ENCODE measurements at places on chromosomes 1 and 21.

DNA sequence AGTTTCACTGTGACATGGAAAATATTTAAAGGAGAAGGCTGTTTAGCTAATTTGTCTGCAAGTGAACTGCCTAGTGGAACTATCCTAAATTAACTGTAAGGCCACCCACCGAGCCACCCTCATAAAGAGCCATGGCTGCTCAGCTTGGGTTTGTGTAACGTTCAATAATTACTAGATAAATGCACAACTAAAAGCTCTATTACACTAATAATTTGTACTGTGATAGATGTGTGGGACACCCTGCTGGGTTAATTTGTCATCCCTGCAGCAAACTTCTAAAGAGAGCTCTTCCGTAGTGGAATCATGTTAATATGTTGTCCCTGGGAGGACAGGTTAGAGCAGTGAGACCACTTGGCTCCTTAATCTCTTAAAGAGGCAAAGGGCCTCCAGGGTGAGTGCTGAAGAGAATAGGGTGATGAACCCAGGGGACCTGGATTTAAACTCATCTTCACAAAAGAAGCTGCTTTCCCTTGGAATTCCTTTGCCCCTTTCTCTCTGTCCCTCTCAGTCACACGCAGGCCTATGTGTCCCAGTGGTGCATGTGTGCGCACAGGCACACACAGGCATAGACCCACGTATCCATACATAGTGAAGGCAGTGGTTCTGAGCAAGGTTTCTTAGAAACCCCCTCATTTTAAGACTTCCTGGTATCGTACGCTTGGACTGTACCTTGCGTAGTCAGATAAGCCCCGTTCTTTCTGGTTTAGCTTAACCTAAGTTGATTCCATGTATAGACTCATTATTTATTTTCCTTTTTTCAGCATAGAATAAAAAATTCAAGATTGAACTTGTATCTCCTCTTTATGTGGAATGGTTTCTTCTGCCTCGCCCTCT, 310.3 kb downstream of the NFIA start:
- no peak for DNase-seq

- no peak for DNase-seq
Observed at GRCh38 chr1:174191349-174191862, 32.1 kb downstream of the RABGAP1L start.

GRCh38 chr1:173193639-173194038, 13.5 kb downstream of the TNFSF4 start:
- DNase-seq, result no peak

DNA sequence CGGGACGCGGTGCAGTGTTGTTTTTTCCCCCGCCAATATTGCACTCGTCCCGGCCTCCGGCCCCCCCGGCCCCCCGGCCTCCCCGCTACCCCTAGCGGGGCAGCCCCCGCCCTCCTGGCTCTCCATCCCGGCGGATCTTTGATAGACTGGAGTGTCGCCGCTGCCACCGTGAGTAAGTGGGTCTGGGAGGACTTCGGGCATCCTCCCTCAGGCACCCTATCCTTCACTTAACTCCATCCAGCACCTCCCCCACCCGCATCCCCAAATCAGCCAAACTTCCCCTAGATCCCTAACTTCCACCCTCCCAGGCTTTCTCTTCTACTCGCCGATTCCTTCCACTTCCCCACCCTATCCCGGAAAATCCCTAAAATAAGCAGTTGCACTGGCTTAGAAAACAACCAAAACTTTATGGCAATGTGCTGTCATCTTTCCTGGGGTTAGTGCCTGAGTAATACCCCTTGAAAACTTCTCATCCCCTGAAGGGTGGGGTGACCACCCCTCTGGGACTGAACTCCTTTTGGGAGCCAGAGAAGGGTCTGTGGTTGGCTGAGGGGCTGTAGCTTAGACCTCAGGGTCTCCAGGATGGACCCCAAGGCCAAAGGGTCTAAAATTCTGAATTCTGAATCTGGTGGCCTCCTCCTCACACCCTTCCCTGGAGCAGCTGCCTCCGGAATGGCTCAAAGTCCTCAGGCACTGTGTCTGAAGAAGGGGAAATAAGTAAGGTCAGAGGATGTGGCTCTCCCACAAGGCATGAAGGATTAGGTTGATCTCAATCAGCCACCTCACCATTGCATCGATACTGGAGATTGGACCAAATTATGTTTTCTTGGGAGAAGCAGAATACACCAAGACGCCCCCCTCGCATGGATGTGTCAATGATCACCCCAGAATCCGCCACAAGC, 12.2 kb downstream of the THBS3 start:
- DNase-seq, result no peak

DNA sequence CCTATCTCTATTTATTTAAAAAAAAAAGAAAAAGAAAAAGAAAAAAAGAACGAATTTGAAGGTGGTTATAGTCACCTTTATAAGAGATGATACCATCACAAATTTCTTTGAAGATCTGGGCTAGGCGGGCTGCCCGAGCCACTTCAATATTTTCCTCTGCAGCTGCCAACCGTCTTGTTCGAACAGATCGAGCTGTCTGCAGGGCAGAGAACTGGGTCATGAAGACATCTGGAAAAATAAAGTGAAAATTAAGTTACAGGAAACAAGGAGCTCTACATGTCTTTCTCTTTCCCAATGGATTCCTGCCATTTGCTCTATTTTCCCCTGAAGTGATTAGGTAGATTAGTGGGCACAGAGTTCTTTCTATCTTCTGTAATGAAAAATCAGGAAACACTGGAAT, 31.9 kb downstream of the RUSC1 start:
- no peak for DNase-seq

DNA sequence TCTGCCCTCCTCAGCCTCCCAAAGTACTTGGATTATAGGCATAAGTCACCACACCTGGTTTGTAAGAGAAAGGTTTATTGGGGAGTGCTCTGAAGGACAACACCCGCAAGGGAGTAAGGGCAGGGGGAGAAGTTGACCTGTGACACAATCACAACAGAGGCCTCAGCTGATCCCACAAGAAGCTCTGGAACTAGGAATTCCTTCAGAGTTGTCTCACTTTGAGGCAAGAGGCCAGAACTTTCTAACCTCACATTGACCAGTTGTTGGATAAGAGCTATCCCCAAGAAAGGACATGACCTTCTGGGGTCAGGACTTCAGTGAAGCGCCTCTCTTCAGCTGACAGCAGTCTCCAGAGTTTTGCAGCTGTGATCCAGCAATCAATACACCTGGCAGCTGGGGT, 27.4 kb upstream of the RC3H1 start:
- DNase-seq, result no peak

All from activated CD4-positive, alpha-beta T cell treated with anti-CD3 and anti-CD28 coated beads, Interleukin-2, amount 50 U/mL, for 24 hours (primary cell).